ENCODE measurements at places on chromosomes 1 and 21.

DNA sequence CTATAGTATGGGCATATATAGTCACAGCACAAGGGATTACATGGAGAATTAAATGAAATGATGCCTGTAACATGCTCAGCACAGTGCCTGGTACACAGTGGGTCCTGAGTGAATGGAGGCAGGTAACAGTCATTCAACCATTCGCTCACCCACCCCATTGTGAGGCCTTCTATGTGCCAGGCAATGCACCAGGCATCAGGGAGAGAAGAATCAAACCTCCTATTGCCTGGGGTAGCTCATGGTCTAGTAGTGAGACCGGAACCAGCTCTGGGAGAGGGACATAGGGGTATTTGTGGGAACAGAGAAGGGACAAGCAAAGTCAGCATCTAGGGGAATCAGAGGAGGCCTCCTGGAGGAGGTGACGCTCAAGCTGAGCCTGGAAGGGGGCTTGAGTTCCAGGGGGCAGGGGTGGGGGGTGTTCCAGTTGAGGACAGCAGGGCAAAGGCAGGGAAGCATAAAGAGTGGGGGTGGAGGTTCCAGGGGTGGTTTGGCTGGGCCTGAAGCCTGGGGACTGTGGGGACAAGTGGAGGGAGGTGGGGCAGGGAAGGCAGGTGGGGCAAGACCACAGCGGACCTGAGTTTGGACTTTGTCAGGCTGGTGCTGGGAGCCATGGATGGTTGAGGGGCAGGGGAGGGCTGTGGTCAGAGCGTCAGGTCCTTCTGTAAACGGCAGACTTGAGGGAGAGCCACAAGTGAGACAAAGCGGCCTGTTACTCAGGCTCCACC is 591.6 kb downstream of the PTPRU start:
- no peak for DNase-seq

DNA sequence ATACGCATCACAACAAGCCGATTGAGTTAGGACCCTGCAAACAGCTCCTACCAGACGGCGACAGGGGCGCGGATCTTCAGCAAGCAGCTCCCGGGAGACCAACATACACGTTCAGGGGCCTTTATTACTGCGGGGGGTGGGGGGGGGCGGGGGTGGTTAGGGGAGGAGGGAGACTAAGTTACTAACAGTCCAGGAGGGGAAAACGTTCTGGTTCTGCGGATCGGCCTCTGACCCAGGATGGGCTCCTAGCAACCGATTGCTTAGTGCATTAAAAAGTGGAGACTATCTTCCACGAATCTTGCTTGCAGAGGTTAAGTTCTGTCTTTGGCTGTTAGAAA is 162.0 kb downstream of the RUNX1 start:
- no peak for DNase-seq

GRCh38 chr1:35726450-35727433 is 8.1 kb upstream of the C1orf216 start:
- peak; percentile 71 for DNase-seq

DNA sequence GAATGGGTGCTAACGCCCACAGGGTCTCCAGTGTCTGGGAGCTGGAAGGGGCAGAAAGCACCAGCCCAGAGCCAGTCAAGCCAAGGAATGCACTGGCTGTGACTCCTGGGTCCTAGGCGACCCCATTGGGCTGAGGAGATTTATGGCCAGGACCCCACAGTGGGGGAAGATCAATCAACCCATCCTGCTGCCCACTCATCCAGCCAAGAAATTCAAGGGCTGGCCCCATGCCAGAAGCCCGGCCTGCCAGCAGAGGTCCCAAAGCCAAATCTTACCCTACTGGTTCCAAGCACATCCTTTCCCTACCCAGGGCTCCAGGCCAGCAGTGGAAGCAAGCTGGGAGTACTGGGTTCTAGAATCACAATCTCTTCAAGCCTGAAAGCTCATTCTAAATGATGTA is 6.8 kb upstream of the PDZK1IP1 start:
- no peak for DNase-seq

GRCh38 chr21:25572861-25573310 is 34.4 kb downstream of the MRPL39 start:
- DNase-seq, result no peak

GRCh38 chr1:167538657-167539056 is 14.9 kb downstream of the CREG1 start:
- DNase-seq, result peak; percentile 16

GRCh38 chr1:158140764-158141192 is 39.9 kb upstream of the CD1D start:
- no peak for DNase-seq

DNA sequence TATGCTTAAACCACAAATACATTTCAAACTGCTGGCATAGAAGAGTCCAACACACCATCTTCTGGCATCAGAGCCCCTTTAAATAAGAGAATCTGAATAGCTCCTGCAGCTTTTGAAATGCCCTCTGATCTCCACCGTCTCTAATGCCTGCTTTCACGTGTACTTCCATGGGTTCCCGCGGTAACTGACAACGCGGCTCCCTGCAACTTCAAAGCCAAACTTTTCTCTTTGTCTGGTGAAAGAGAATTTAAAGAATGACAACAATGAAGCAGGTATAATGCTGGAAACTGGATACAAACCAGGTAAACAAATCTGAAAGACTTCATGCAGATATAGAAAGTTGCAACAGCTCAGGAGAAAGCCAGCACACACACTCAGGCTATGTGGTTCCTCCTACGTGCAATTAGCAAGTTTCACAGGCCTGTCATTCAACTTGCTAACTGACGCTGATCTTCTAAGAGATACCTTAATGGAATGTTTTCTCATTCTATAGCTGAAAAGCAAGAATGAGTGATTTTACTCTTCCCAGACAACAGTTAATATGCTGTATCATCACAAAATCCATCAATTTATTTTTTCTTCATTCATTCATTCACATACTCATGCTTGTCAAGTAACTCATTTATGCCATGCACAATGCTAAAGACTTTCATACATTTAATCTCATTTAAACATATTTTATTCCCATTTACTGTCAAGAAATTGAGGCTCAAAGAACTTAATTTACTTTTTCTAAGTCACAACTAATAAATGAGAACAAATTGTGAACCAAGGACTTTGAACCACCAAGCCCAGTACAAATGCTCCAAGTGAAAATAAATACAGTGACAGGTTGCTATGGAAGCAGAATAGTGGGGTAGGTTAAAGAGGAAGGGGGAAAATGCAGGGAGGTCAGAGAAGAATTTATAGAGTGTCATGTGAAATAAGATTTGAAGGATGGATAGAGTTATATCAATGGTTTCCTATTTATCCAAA is 202.7 kb upstream of the SNX7 start:
- DNase-seq, result no peak

DNA sequence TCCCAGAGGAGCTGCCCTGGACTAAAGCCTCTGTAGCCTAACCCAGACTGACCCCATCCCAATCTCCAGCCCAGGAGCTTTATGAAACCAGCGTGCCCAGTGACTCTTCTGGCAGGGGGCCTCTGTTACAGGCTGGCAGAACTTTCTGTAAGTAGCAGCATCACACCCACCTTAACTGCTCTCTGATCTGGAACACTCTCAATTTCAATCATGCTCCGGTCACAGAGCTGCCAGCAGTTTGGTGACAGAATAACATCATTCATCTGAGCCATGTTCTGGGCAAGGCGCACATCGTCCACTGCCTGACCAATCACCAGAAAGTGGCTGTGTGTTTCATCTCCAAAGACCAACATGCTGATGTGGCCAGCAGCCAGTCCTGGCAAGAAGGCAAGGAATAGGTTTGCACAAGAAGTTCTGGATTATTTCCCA is 14.7 kb downstream of the ADCY10 start:
- peak; percentile 70 for DNase-seq

GRCh38 chr1:54887665-54888071 is 673 bp upstream of the DHCR24 start:
- DNase-seq, result peak; percentile 50

GRCh38 chr1:151147665-151148064 is 1.2 kb upstream of the SEMA6C start:
- no peak for DNase-seq
